NCI-H1105 (cell line): ENCODE measurements at places on chromosomes 2 and 18.

GRCh38 chr2:241432824-241433448, 75.4 kb downstream of the STK25 start:
- DNase-seq, result peak; percentile 23

DNA sequence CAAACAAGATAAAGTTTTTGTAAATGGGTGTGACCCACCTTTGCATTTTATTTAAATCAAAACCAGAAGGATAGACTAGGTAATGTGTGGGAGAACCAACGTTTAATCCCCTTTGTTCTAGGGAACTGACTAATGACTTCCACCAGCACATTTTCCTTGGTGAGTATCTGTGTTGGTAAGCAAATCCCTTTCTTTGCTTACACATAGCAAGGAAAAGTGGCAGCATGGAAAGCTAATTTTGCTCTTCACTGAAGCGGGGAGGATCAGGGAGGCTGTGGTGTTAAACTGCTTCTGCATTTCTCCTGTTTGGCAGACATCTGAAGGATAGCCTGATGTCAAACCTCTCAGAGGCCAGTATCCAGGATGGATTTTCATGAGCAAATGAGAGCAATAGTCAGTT, 331.1 kb downstream of the PTPRM start:
- DNase-seq, result no peak

- DNase-seq, result no peak
Measured at GRCh38 chr2:156466739-156467405, 30.7 kb downstream of the GPD2 start.

DNA sequence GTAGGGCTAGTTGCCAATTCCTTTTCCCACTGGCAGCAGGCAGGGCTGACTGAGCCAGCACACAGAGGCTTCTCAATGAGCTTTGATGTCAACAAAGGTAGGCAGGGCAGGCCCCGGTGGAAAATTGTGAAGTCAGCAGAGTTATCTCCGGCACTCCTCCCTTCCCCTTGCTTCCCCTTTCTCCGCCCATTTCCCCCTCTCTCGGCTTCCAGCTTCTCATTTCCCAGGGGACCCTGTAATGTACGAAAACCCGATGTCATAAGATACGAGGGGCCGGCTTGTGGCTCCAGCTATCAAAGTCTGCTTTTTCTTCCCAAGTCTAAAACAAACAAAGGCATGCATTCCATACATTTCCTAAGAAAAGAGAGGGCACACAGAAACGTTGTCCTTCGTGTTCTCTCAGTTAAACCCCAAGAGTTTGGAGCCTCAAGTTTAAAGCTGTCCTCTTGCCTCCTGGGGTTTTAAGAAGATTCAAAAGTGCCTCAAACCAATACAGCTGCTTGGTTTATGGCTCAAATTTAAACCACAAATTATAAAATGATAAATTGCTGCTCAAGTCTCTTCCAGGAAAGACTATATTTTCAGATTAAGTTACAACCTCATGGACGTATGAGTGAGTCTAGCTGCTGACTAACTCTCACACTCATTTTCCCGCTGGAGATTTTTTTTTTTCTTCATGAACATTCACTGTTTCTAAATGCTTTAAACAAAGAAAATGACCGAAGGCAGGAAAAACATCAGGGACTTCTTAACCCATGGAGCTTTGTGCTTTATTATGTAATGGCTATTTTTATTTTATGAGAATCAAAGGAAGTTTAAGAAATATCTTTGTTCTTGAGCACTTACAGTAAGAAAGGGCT, 27.2 kb upstream of the EML4 start:
- peak; percentile 27 for DNase-seq

GRCh38 chr2:183495079-183495478, 370.8 kb downstream of the NUP35 start:
- DNase-seq, result no peak

- DNase-seq, result no peak
Measured at GRCh38 chr2:78564666-78565065, 460.8 kb upstream of the REG3G start.

DNA sequence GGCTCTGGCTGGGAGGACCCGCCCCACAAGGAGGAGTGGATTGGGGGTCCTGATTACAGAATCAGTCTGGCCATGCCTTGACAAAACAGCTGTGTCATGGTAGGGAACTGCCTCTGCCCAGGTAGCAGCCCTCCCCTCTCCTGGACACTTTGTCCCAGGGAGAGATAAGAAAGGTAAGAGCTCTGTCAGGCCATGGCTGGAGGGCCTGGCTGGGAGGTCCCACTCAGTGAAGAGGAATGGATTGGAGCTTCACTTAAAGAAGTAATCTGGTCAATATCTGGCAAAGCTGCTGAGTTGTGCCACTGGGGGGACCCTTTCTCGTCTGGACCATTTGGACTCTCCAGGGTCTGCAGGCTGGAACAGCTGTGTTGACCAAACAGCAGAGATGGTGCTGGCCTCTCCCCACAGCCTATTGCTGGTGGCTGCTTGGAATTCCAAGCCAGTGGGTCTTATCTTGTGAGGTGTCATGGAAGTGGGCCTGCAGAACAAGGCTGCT, 75.4 kb downstream of the EPC2 start:
- DNase-seq, result no peak

DNA sequence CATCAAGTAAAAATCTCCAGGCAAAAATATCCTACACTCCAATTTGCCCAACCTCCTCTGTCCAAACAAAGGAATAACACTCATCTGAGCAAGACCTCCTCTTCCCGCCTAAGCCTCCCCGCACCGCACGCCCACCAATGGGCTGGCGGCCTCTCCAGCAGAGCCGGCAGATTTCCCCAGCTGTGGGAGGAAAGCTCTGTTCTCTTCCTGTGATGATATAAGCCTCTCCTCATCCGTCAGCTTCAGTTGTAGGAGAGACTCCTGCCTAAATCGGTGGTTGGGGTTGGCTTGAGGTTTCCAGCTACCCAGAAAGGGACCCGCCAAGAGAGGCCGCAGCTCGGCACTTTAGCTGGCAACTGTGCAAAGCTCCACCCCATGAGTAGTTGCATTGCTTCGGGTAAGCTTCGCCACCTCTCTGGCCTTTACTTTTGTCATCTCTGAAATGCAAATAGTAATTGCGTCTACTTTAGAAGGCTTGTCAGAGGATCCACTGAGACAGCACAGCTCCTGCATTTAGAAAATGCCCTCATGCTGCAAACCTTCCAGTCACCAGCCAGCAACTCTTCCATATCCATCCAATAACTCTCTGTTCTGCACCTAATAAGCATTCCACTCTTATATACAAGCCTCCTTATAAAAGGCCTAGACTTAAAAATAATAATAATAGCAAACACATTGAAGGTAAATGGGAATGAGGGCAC, 146.4 kb downstream of the MYT1L start:
- DNase-seq, result no peak

DNA sequence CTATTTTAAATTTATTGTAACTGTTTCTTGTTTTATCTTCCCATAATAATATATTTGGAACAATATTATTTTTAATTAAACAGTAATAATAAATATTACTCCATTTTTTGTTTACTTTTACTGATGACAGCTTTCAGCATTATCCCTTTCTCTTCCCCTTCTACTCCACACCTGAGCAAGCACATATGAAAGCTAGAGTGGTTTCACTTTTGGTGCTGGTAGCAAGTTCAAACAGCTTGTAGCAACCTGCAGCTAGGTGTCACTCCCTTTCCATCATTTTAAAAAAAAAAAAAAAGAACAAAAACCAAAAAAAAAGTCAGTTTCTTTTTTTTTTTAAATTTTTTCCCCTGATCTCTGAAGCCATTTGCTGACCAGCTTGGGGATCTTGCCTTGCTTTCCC, 801.8 kb downstream of the CCDC85A start:
- DNase-seq, result no peak

DNA sequence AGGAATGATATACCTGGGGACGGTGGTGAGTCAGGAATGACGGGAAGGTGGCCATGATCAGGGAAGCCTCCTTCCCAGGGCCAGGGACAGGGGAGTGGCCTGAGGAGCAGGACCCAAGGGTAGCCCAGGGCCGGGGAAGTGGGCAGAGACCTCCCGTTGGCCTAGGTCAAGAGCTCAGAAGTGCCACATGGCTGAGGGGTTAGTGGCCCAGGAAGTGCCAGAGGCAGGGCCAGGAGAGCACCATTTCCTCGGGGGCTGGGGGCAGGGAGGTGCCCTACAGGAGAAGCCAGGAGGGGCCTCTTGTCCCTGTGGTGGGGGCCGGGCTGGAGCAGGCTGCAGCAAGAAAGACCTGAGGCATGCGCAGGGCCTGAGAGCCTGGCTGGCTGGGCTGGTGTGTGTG, 152.3 kb upstream of the ZSWIM2 start:
- DNase-seq, result no peak

- no peak for DNase-seq
Measured at GRCh38 chr2:230575642-230576324, 136.9 kb upstream of the CAB39 start.

GRCh38 chr2:43038034-43038695, 188.2 kb downstream of the ZFP36L2 start:
- no peak for DNase-seq

- DNase-seq, result no peak
Measured at GRCh38 chr2:120855855-120856405, 120.3 kb downstream of the GLI2 start.

GRCh38 chr2:28089486-28089885, 199.0 kb downstream of the BABAM2 start:
- no peak for DNase-seq

- no peak for DNase-seq
Measured at GRCh38 chr2:168894101-168894500, 3.9 kb upstream of the SPC25 start.

DNA sequence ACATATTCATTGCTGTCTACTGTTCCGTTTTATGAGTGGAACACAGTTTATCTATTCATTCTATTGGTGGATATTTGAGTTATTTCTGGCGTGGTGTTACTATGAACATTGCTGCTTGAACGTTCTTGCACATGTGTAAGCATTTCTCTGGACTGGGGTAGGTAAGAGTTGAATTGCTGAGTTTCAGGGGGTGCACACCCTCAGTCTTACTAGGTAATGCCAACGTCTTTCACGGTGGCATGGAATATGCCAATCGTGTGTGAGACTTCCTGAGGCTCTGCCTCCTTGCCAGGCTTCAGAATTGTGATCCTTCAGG, 56.4 kb upstream of the TXNDC2 start:
- no peak for DNase-seq

- no peak for DNase-seq
Measured at GRCh38 chr2:135279209-135279608, 227.1 kb downstream of the RAB3GAP1 start.

DNA sequence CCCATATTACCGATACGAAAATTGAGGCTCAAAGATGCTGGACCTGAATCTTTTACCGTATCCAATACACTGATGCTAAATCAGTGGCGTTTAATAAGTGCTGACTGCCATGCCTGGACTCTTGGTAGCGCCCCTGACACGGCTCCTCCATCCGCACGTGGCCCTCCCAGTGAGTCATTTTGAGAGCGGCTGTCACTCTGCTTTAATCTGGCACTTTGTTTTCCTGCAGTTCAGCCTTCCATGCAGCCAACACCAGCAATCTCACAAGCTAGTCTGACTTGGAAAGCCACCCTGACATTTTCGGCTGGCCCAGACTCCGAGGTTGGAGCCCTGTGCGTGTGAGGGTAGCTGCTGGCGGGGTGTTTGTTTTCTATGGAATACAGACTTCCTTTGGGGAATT, 155.1 kb upstream of the LMAN1 start:
- DNase-seq, result no peak

DNA sequence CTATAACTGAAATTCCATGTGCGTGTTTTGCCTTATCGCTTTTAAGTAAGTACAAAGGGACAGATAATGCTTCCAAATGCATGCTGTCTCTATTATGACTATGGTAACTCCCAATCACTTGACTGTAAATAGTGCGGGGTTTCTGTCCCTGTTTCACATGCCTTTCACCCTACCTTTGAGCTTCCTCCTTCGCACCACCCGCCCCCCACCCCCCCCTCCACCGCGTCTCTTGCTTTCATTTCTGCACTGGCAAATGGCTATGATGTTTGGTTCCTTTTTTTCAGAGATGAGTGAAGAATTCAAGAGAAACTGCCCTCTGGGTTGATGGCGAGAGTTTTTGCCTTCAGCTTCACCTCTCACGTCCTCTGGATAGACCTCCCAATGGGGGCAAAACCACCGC, 25.0 kb upstream of the SPP2 start:
- no peak for DNase-seq

- DNase-seq, result no peak
Measured at GRCh38 chr2:157764386-157764785, 111.7 kb downstream of the ACVR1 start.

- no peak for DNase-seq
Measured at GRCh38 chr2:40166006-40166405, 285.9 kb downstream of the SLC8A1 start.

- DNase-seq, result no peak
Measured at GRCh38 chr2:133957724-133958480, 296.0 kb upstream of the MGAT5 start.

DNA sequence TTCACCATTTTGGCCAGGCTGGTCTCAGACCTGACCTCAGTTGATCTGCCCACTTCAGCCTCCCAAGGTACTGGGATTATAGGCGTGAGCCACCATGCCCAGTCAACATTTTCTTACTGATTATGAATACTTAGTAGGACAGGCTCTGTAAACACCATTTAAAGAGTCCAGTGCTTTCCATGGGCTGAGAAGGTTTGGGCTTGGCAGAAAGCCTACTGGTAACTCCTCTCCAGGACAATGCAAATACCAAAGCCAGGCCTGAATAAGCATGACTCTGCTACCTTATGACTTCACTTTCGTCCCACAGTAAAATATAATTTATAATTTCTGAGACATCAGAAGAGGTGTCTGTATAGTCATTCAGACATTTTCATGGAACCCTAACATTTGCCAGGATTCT, 60.2 kb upstream of the FAM117B start:
- no peak for DNase-seq

DNA sequence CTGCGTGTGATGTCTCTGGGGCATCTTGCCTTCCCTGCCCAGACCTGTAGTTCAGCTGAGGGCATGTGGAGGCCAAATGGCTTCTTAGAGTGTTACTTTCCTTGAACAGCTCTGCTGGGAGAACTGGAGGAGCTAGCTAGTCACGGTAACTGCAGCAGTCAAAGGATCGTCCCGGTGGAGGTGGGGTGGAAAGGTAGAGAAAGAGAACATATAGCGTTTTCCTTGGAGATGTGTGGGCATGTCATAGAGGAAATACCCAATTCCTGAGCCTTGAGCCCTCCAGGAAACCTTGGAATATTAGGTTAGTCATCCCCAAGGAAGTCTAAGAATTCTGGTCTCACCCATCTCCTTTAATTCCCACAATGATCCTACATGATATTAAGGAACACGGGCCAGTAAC, 33.5 kb upstream of the IL37 start:
- DNase-seq, result no peak

GRCh38 chr2:127355407-127356008, 32.3 kb downstream of the MAP3K2 start:
- no peak for DNase-seq

DNA sequence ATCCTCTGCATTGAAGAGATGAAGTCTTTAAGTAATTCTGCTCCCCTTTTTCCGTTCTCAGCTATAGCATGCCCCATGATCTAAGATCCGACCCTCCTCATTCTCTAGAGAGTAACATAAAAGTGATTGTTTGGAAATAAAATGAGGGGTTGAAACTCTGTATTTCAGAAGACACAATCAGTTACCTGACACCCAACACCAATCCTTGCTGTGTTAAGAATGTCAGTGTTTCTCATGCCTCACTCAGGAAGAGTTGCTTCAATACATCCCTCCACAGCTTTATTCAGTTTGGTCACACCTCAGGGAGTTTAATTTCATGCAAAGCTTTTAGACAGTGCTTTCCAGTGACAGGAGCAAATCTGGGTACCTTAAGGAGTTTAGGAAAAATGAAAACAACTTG, 49.9 kb upstream of the RBBP8 start:
- no peak for DNase-seq

GRCh38 chr18:48600456-48601090, 61.7 kb downstream of the CTIF start:
- DNase-seq, result no peak

- DNase-seq, result no peak
Measured at GRCh38 chr2:239058766-239059165, 210.9 kb downstream of the TWIST2 start.
